ENCODE measurements at places on chromosomes 11 and 22.

DNA sequence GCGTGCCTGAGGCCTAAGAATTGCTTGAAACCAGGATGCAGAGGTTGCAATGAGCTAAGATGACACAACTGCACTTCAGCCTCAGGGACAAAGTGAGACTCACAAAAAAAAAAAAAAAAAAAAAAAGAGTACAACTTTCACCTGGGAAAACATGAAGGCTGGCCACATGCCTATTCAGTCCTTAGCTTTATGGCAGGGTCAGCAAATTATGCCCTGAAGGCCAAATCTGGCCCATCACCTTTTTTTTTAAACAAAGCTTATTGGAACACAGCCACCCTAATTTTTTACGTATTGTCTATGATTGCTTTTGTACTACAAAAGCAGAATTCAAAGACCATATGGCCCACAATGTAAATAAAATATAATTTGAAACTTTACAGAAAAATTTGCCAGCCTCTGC is 8.2 kb downstream of the FSHB start:
- DNase-seq: no peak

DNA sequence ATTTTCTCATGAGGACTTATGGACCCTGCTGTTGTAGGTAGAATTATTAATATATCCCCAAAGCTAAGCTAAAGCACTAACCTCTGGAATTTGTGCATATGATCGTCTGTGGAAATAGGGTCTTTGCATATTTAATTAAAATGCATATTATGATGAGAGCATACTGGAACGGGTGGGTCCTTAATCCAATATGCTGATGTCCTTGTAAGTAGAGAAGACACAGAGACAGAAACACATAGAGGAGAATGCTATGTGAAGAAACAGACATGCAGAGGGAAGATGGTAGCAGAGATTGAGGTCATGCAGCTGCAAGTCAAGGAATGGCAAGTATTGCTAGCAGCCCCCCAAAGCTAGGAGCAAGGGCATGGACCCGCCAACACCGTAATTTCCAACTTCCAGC is 439.2 kb downstream of the LRRC4C start:
- DNase-seq: no peak

DNA sequence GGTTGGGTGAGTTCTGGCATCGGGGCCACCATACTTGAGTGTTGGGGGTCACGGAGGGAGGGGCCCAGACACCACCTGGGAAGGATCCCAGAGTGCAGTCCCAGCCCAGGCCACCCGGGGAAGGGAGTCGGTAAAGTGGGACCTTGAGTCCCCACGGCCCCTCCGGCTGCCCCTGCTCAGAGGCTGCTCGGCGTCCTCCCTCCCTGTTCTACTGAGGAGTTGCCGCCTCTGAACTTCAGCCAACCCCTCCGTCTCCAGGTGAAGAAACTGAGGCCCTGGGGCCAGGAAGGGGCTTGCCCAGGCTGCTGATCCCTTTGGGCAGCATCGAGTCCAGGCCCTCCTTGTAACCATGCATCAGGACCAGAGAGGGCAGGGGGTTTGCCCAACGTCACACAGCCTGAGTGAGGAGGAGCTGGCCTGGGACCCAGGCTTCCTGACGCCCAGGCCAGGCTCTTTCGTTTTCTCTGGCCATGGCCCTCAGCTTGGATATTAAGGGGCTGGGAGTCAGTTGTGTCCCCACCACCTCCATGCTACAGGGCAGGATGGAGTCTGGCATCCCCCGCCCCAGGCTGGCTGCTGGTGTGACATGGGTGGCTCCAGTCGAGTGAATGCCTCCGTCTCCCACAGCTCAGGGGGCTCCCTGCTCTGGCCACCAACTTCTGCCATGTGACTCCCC is 1.3 kb downstream of the PARVG start:
- peak; percentile 12 for DNase-seq

DNA sequence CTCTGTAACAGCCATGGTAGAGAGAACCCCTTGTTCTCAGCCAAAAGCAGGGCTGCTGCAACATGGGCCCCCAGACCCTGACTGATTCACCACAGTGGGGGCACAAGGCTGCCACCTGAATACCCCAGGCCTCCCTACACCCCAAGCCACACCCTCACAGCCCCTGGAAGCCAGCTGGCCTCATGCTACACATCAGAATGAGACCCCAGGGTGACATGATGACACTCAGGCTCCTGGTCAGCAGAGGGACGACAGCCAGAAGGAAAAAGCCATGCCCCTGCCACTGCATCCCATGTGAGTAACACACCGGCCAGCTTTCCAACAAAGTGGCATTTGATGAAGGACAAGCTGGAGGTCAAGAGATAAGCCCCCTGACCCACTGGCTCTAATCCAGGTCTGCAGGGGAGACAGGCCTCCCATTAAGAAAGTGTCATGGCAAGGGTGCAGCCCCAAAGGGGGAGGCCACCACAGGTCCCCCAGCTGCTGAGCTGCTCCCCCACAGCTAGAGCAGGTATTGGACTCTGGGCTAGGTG is 2.6 kb downstream of the CDPF1 start:
- DNase-seq: no peak

DNA sequence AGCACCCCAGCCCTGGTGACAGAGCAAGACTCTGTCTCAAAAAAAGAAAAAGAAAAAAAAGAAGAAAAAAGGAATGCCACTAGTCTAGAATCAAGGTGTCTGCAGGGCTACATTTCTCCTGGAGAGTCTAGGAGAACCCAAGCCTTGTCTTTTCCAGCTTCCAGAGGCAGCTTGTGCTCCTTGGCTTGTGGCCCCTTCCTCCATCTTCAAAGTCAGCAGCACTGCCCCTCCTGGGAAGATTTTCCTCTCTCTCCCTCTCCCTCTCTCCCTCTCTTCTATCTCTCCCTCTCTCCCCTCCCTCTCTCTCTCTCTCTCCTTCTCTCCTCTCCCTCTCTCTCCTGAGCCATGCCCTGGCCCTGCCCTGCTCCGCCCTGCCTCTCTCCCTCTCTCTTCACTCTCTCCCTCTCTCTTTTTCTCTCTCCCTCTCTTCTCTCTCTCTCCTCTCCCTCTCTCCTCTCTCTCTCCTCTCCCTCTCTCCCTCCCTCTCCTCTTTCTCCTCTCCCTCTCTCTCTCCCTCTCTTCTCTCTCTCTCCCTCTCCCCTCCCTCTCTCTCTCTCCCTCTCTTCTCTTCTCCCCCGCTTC is 97.7 kb upstream of the FGF3 start:
- DNase-seq: no peak

GRCh38 chr11:12085371-12086251 is 24.8 kb upstream of the MICAL2 start:
- DNase-seq: no peak

DNA sequence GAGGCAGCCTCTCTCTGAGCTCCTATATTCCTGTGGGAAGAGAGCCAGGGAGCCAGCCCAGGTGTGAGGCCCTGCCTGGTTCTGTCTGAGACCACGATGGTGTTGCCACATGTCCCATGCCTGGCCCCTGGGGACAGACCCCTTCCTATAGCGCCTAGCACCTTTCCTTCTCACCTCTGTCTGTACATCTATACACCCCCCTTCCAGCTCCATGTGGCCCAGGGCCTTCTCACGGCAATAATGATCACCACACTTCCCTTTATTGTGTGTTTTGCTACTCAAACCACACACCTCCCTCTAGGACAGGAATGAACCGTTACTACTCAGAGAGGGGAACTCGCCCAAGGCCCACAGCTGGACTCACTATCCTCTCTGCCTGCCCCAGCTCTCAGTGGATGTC is 12.8 kb downstream of the CD82 start:
- no peak for DNase-seq

DNA sequence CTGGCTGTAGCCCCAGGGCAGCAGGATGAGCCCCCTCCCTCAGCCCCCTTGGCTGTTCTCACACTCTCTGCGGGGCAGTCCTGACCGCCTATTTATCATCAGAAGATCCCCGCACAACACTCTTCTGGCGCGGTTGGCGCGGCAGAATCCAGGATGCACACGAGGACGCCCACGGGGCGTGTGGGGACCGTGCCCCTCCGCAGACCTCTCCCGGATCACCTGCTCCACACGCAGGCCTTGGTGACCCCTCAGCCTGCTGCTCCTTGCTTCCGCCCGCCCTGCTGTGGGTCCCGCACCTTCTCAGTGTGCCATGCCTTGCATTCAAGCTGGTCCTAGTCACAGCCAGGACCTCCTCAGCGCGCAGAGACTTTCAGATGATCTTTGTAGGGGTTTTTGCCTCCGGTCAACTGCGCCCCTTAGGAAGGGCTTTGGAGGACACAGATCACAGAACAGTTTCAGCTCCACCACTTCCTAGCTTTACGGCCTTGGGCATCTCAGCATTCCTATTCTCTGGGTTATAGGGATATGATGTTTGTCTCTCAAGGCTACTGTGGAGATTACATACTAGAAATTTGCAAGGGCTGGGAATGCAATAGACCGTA is 841 bp upstream of the TUB start:
- DNase-seq: no peak

DNA sequence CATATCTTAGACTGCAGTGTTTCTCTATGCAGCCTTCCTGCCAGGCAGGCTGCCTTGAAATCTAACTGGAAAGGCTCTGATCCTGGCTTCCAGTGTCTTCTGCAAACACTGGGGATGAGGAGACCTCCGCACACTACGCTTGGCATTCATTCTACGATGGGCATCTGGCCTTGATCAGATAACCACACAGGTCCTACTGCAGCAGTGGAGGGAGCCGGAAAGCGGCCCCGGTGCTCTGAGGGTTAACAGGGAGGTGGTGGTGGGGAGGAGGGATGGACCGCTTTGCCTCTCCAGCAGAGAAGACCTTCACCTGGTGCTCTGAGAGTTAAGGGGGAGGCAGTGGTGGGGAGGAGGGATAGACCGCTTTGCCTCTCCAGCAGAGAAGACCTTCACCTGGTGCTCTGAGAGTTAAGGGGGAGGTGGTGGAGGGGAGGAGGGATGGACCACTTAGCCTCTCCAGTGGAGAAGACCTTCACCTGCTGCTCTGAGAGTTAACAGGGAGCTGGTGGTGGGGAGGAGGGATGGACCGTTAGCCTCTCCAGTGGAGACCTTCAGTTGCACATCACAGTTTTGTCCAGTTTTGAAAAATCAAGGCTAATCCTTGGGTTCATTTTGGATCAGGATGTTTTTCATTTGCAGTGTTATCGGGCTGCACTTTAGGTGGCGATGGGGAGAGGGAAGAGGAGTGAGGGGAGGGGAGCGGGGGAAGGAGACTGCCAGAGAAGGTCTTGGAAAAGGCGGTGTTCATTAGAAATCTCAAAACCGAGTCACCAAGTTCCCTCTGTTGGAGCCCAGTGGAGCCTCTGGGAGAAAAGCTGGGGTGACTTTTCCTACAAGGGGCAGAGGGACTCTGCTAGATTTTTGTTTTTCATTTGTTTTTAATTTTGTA is 5.6 kb downstream of the GAL start:
- DNase-seq: no peak

DNA sequence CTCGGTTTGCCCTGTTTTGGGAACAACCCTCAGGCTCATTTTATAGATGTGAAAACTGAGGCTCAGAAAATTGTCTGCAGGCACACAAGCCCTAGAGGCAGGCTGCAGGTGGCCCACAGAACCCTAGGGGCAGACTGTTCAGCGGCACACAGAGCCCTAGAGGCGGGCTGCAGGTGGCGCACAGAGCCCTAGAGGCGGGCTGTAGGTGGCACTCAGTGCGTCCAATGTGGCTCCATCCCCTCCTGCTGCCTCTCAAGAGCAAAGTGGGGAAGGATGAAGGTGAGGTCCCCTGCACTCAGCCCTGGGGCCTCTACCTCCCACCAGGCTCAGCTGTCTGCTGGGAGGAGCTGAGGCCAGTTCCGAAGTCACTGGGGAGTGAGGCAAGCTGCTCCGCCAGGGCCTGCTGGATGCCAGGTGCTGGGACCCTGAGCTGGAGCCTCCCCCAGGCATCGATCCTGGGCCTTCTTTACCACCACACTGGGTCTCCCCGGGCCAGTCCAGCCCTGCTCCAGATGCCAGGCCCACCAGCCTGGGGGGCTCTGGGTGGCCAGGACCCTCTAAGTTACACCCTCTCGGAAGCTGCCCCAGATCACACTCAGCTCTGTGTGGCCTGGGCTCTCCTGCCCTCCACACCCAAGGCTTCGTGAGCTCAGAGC is 2.3 kb downstream of the ACY3 start:
- DNase-seq: peak; percentile 28

- DNase-seq: no peak
These were observed 43.4 kb upstream of the RAB1B start for GRCh38 chr11:66225066-66225465.

- DNase-seq: no peak
These were observed 56.1 kb downstream of the SMCO4 start for GRCh38 chr11:93487032-93487483.

DNA sequence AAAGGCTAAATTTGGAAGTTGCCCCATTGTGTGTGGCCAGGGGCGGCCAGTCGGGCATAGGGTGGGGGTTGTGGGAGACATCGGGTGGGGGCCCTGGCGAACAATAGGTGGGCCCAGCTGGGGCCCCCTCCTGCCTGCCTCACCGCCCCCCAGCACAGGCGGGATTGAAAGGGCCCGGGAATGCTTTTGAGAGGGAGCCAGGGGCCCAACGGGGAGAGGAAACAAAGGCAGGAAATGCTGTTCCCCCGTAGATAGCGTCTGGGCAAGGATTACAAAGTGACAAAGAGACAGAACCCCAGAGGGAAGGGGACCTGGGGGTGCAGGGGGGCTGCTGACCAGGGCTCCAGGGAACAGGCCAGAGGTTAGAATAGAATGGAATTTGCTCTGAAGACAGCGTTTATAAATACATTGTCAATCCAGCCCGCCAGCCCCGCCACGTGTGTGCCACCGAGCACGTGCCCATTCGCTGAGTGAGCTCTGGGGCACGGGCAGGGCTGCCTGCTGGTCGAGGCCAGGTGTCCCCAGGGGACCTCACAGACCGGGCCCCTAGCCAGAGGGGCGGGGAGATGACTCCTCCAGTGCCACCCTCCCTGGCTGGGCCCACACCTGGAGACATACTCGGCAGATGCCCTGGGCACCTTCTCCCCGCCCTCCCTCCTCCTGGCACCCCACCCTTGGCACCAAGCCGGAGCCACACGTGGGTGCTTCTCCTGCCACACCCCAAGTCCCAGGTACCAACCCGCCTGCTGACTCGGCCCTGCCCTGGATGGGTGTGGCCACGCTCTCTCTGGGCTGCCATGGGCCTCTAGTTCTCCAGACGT is 9.7 kb downstream of the PDGFB start:
- DNase-seq: no peak

- DNase-seq: no peak
These were observed 78.7 kb upstream of the DRD2 start for GRCh38 chr11:113553915-113554314.

Measured in stimulated activated CD4-positive, alpha-beta T cell treated with anti-CD3 and anti-CD28 coated beads, Interleukin-12 subunit alpha, Interleukin-12 subunit beta, amount 100 ng/mL, for 4 hours (primary cell).